ENCODE measurements at places on chromosomes 2 and 18. TPM values are rescaled to one million over a fixed set of nuclear protein-coding genes. Genes with fewer than 3 reads are reported as not detected.

Gene YPEL5
- total RNA-seq = 13.7 TPM

Gene MSTN
- not detected for total RNA-seq

Gene TNFRSF11A
- total RNA-seq = 7.4 TPM

Gene GAREM1
- 5.6 TPM for total RNA-seq
